Mammary epithelial cell (primary cell): ENCODE measurements at places on chromosomes 13 and 19. TPM values are rescaled to one million over a fixed set of nuclear protein-coding genes. Genes with fewer than 3 reads are reported as not detected.

Gene CEACAM7
- total RNA-seq, result not detected

- no peak for DNase-seq
Measured at GRCh38 chr19:8481616-8482015, 20.8 kb downstream of the PRAM1 start.

GRCh38 chr19:39533003-39533512 is 406 bp upstream of the EID2B start:
- no peak for DNase-seq

DNA sequence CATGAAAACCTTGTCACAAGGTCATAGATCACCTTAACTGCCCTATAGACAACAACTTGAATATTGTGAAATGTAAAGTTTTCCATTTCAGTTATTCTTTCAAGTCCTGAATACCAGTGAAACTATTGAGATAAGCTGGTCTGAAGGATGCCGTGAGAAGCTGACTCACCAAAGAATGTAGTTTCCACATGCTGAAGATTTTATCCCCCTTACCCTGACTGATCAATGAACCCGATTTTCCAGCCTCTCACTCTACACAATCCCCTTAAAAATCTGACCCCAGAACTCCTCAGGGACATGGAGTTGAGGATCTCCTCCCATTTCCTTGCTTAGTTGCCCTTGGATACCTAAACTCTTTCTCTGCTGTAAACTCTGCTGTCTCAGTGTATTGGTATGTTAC is 67.5 kb downstream of the POSTN start:
- no peak for DNase-seq

DNA sequence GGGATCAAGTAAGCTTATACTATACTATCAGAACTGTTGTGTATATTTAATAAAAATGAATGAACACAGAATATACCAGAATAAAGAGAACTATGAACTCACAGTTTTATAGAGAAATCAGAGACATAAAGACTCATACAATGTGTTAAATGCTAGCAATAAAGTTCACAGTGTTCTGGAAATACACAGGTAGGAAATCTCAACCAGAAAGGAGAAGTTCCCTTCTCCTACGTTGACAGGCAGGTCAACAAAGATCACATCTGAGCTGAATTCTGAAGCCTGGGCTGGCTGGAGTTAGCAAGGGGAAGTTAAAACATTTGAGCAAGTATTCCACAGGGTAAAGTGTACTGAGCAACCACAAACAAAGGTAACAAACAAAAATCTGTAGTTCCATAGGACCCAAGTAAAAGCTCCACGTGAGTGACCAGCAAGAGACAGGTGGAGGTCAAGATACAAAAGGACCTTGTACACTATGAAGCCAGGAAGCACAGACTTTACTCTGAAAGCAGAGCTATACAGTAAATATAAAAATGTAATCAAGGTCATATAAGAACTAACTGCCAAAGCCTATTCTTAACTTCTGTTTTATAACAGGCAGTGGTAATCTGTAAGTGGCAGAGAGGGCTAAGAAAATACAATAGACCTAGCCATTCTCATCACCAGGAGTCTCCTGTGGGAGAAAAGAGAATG is 13.0 kb downstream of the FBXL3 start:
- no peak for DNase-seq

Gene ZNF93
- 16.8 TPM for total RNA-seq

Gene LRRC63
- total RNA-seq, result not detected

DNA sequence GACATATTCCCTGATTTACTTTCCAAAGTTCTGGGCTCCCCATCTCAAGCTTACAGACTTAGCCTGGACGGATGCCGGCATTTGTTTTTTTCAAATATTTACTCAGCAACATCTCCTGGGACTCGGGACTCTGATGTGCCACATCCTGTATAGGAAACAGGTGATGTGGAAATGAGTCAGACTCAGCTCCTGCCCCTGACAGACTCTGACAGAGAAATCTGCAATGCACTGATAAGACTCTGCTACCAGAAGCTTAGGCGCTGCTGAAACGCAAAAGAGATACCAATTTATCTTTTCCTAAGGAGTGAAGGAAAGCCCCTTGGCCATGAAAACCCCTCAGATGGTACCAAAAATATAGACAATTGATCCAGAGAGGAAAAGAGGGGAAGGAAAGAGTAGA is 16.2 kb downstream of the LAIR2 start:
- peak; percentile 9 for DNase-seq

DNA sequence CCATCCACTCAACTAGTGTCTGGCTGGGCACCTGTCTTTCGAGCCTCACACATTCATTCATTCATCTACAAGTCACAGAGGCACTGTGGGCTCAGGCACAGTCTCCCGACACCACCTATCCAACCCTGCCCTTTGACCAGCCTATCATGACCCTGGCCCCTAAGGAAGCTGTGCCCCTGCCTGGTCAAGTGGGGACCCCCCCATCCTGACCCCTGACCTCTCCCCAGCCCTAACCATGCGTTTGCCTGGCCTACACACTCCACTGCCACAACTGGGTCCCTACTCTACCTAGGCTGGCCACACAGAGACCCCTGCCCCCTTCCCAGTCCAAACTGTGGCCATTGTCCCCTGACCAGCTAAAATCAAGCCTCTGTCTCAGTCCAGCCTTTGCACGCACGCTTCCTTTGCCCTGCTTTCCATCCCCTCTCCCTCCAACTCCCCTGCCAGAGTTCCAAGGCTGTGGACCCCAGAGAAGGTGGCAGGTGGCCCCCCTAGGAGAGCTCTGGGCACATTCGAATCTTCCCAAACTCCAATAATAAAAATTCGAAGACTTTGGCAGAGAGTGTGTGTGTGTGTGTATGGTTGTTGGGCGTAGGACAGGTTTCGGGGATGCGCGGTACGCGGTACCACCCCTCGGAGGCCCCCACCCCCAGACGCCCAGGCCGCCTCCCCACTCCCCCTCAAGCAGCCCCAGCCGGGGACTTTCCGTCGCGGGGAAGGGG is 404 bp upstream of the IL27RA start:
- DNase-seq, result no peak

DNA sequence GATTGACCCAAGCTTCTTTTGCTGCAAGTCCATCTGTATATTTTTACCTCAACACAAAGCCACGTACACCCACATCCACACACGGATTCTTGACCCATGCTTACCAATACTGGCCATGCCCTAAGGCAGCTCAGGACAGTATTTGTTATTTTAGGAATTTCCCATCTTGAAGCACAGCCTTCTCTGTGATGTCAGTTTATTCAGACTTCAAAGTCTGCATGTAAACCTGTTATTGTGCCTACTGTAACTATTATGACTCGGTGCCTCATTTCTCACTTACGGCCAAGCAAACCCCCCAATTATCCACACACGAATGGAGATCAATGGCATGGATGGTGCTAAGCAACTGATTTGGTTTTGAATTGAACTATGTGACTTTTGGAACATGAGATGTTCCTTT is 17.5 kb downstream of the CLDN10 start:
- peak; percentile 45 for DNase-seq

Gene ERICH6B
- not detected in 2 replicates for total RNA-seq

Gene TUBA3C
- total RNA-seq, result not detected in 2 replicates

DNA sequence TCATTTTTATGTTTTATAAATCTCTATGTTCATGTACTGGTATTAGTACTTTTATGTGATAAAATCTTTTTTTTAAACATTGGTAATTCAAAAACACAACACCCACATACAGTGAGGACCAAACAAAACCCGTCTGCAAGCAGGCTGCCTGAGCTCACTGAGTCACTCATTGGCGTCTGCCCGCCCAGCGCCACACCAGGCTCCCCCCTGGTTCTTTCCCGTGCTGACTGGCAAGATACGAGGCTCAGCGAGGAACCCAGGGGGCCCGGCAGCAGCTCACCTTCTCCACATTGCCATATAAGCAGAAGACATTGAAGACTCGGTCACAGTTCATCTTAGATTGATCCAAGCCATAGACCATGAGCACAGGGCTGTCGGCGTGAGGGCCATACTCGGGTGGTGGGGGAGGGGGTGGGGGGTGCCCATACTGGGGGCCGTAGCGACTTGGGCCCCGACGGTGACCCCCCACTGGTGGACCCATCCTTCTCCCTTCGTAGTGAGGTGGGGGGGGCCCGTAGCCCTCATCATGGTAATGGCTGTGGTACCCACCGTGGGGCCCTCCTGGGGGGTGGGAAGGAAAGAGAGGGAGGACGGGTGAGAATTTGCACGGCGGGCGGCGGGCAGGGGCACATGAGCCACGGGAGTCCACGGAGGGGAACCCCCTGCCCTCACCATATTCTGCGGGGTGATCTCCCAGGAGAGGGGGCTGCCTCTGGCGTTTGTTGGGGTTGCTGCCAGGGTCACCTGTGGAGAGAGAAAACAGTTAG is 8.4 kb upstream of the ECH1 start:
- DNase-seq, result peak; percentile 29

Gene SF3A2
- 21.0 TPM for total RNA-seq

- DNase-seq, result no peak
Measured at GRCh38 chr13:56299650-56300049, 841.1 kb upstream of the PRR20A start.

DNA sequence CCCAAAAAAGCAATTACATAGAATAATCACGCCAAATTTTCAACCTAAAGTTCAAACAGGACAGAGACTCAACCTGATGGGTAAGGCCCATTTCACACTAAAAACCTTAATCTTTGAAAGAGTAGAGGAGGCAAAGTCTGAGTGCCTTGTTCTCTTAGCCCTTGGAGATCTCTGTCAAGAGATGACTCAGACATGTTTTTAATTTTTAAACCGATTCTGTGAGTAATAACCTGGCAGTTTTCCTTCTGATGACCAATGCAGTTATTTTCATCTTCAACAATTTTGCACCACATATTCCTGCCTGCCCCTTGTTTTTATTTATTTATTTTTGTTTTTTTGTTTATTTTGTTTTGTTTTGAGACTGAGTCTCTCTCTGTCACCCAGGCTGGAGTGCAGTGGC is 11.5 kb upstream of the TNFSF9 start:
- peak; percentile 77 for DNase-seq

GRCh38 chr13:79995334-79995733 is 345.6 kb downstream of the SPRY2 start:
- peak; percentile 93 for DNase-seq

DNA sequence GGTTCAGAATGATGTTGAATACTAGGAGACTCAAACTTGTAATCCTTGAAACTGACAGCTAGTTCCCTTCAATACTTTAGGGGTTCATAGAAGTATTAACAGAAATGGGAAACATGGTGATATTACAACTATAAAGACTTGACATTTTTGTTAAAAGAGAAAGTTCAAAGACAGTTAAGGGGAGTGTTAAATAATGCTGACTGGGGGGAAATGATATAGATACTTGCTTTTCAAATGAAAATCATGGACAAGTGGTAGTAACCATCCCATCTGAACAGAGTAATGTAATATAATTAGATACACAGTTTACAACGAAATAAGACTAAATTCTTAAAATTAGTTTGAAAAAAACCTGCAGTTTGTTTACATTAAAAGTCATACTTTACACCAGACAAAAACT is 6.6 kb upstream of the EEF1AKMT1 start:
- no peak for DNase-seq

- DNase-seq, result no peak
Measured at GRCh38 chr13:77339408-77339807, 12.5 kb upstream of the MYCBP2 start.

GRCh38 chr19:54317108-54317964 is 4.4 kb upstream of the LILRA5 start:
- DNase-seq, result no peak

DNA sequence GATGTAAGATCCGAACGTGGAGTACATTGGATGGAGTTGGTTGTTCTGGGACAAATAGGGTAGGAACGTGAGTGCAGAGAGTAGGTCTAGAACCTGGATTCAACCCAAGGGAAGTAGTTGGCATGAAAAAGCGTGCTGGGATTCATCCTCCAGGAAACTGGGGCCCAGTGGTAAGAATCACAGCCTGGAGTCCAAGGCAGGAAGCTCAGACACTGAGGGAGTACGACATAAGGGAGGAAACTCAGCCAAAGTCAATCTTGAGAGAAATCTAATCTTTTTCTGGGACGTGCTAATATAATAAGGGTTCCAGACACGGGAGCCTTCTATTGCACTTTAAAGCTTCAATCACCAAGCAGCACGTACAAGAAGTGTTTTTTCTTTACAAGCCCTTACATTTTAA is 46.4 kb downstream of the DLEU7 start:
- DNase-seq, result no peak
